ENCODE measurements at places on chromosomes 4 and X.

DNA sequence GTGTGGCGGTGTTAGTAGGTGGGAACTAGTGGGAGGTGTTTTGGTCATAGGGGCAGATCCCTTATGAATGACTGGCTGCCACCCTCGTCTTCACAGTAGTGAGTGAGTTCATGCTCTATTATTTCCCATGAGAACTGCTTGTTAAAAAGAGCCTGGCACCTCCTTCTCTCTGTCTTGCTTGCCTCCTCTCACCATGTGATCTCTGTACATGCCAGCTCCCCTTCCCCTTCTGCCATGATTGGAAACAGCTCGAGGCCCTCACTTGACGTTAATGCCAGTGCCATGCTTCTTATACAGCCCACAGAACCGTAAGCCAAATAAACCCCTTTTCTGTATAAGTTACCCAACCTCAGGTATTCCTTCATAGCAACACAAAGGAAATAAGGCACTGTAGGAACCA lies 21.7 kb downstream of the PNMA6F start:
- DNase-seq, result no peak

DNA sequence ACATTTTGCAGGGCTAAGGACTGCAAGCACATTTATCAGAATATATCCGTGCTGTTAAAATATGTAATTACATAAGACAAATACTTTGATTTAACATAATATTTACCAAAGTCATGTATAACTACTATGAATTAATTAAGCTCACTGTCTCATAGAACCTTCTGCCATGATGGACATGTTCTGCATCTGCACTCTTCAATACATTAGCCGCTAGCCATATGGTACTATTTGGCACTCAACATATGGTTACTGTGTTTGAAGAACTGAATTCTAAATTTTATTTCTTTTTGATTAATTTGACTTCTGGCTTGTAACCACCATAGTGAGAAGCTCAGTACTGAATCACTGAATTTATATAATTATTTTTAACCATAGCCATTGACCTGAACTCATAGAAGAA lies 427.0 kb upstream of the TRAM1L1 start:
- no peak for DNase-seq

GRCh38 chrX:148567229-148567628 lies 66.8 kb downstream of the AFF2 start:
- DNase-seq, result no peak

DNA sequence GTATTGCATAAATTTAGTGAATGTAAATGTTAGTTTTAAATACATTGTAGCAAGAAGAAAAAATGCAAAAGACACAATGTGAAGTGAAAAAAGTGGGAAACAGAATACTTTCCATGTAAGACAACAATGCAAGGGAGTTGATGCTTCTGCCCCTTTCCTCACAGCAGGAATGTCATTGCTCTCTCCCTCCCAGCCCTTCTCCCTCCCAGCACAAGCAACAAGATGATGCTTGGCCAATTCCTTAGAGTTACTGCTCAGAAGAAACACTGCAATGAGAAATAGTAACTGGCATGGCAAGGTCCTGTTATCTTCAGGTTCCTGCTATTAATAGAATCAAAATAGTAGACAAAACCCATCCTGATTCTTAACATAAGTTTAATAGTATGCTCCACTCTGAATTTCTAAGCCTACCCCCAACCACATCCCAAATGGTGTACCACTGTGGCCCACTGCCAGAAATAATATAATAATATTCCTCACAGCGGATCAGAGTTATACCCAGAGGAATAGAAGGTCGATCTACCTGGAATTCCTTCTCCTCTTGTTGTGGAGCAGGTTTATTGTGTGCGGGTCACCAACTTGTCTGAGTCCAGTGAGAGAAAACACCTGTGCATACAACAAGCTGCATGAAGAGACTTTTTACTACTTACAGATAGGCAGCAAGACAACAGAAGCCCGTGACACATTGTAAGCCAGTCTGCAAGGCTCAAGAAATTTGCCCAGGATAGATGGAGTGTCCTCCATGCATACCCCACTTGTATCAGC lies 69.8 kb upstream of the SLC7A11 start:
- DNase-seq, result no peak

GRCh38 chr4:153131596-153131995 lies 72.6 kb upstream of the TRIM2 start:
- no peak for DNase-seq

DNA sequence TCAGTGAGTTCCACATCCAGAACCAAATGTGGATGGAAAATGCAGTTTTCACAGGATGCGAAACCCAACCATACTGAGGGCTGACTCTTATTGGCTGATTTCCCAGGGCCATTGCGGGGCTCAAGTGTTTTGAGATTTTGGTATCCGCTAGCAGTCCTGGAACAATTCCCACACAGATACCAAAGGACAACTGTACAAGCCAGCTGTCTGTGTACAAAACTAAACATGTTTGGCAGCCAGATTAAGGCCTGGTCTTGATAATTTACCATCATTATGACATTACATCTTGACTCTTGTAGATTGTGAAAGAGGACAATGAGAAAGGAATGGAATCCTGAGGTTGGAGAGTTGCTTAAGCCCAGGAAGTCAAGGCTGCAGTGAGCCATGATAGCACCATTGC lies 121.9 kb downstream of the DKK2 start:
- DNase-seq, result no peak

- no peak for DNase-seq
Measured at GRCh38 chr4:56657128-56657527, 24.0 kb downstream of the HOPX start.

GRCh38 chr4:179225594-179225993 lies 1783.4 kb upstream of the AGA start:
- DNase-seq, result no peak

GRCh38 chr4:6777636-6778281 lies 4.8 kb upstream of the KIAA0232 start:
- DNase-seq, result no peak

DNA sequence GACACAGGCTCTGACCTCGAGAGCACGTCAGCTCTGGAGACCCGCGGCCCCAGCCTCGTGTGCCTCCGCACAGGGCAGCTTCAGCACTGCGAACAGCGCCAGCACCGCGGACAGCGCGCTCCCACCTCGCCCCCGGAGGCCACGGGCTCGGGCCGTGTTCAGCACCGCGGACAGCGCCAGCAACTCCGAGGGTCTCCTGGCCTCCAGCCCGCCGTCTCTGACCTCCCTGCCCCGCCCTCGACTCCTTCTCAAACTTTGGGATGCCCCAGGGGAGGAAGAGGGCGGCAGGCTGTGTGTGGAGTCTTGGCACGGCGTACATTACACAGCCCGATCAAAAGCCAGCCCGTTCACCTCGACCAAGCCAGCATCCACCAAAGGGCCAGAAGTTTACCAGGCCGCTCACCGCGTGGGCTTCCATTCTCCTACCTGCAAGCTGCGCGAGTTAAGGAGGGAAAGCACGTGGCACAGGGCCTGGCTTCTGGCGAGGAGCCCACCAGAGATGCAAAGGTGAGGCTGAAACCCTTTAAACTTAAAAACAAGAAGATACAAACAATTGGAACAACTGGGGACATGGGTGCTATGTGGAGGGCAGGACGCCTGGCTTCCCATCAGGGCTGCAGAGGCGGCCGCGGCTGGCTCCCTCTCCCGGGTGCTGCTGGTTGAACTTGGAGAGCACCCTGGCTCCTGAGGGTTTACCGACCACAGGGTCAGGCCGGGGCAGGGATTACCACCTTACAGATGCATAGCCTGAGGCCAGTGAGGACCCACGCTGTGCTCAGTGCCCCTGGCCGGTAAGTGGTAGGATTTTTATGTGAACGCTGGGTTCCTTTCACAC lies 4.5 kb upstream of the NKX1-1 start:
- no peak for DNase-seq

DNA sequence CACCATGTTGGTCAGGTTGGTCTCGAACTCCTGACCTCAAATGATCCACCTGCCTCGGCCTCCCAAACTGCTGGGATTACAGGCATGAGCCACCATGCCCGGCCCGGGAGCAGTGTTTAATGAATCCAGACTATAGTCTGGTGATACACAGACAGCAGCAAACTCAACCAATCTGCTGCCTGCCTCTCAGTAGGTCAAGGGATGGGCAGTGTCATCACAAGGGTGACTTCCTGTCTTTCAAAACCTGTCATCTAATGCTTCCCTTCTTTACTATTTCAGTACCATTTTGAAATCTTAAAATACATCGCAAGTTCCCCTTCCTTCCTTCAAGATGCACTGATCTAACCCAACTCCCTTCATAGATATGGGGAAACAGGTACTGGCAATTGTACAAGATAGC lies 8.4 kb downstream of the RPL39 start:
- DNase-seq, result no peak

GRCh38 chrX:45756557-45756956 lies 555.9 kb upstream of the DIPK2B start:
- DNase-seq, result no peak

GRCh38 chrX:103797691-103798090 lies 21.1 kb downstream of the PLP1 start:
- no peak for DNase-seq

- no peak for DNase-seq
Measured at GRCh38 chr4:56052966-56053365, 104.2 kb downstream of the CEP135 start.

DNA sequence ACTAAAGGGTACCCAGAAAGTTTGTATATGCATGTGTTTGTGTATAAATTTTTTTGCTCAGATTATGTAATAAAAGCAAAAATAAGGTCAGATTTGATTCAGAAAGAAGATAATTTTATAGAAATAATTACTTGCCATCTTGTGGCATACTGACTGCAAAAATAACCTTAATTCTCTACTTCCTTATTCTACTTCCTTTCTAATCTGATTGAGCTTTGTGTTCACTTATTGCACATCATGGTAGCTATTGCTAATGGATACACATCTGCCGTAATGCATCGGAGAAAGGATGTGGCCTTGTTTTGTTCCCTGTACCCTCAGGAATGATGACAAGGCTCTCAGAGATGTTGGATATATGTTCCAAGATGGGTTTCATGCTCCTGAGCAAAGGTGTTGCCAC lies 10.5 kb upstream of the GNPDA2 start:
- no peak for DNase-seq

DNA sequence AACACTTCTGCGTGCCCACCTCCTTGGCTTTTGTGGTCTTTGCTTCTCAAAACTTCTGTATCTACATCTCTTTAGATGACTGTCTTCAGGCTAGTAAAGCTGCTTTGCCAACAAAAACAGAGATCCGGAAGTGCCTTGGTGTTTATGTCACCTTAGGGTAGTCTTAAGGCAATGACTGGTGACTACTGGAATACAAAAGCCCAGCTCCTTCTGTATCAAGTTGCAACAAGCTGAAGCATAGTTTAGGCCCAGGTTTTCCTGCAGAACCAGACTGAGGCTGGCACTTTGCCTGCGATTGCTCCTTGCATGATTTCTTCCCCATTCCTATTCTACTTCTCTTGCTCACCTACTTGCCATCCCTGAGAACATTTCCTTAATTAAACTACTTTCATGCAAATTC lies 333.8 kb downstream of the DMD start:
- DNase-seq, result no peak

DNA sequence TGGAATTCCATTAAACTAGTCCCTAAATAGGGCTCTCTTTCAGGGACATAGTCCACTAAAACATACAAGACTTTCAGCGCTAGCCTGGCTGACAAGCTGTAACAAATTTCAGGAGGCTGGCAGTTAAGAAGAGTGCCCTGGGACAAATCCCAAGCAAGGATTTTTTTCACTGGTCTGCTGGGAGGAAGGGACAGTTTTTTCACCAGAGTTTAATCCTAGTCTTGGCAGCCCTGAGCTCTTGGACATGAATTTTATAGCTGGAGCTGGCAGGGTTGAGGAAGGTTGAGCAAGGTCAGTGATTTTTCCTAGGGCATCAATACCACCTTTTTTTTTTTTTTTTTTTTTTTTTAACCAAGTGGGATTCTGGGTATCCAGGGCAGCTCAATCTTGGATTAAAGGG lies 184.4 kb downstream of the SH2D1A start:
- no peak for DNase-seq

DNA sequence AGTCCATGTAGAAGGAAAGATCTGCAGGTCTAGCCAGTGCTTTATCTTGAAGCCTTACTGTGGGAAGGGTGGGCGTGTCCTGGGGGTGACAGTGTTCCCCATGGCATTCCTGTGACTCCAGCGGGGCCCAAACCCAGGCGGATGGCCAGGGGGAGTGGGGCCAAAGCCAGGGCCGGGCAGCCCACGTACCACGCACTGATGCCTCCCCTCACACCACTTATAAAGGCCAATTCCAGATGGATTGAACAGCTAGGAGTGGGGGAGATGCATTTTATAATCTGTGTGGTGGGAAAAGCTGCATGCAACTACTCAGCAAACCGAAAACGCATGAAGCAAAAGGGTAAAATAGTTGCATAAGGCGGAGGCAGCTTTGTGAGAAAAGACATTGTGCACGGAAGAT lies 36.4 kb downstream of the NELFA start:
- DNase-seq, result no peak

DNA sequence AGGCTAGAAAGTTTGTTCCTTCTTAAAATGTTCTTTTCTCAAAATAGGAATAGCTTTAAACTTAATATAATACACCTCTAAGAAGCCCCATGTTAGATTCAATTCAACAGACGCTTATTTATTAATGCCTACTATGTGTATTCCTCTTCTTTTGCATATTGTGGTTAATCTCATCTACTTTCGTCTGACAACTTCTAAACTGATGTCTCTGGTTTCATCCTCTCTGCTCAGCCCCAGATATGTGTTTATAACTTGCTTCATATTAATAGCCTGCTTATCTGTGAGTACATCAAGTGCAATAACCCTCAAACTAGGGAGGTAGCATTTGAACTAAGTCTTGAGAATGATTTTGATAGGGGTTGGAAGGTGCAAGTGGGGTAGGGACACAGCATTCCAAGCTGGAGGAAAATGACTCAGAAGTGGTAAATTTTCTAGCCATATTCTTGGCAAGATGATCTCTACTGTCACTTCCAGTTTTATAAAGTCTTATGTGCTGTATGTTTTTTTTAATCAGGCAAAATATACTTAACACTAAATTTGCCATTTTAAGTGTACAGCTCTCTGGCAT lies 37.0 kb downstream of the STK26 start:
- DNase-seq, result no peak

All from activated T-cell treated with anti-CD3 and anti-CD28 coated beads for 4 hours (primary cell).